ENCODE measurements at places on chromosomes 5 and 9.

- no peak for DNase-seq
Observed at GRCh38 chr5:97021416-97021815, 85.5 kb downstream of the LNPEP start.

GRCh38 chr9:111598733-111599091 lies 735 bp downstream of the PTGR1 start:
- DNase-seq: peak; percentile 20

GRCh38 chr5:92562065-92562464 lies 1019.0 kb downstream of the NR2F1-AS1 start:
- DNase-seq: no peak

DNA sequence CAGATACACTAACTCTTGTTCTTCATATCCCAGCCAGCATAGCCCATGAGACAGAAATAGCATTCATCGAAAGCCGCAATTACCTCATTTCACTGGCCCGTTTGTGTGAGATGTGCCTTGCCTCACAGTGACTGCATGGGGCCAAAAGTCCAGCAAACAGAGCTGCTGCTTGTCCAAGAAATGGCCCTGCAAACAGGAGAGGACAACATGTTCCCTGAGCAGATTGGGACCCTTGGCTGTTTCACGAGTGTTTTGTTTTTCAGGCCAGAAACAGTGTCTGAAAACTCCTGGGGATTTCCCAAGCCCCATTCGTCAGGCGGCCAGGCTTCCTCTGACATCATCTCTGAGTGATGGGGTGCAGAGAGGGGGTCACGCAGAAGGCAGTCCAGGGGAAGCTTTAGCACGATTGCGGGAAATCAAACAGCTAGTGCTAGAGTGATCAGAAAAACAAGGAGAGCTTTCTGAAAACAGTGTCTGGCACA lies 503.6 kb upstream of the PAPPA start:
- DNase-seq: peak; percentile 51

DNA sequence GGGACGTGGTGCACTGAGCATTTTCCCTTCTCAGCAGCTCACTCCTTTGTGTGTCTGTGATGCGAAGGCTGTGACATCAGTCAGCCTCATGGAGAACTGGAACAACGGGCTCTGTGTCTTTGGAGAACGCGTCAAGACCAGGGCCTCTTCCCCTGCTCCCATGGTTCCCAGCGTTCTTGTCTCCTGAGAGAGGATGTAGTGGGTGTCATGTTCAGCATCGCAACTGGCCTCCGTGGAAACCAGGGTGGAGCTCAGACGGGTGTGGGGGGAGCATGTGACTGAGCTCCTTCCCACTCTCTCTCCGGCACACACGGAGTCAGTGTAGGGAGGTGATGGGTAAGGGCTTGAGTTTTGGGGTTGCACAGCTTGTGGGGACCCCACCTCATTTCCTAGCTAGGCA lies 59.7 kb downstream of the TENT4A start:
- no peak for DNase-seq

GRCh38 chr9:7028591-7028990 lies 270.8 kb downstream of the KDM4C start:
- DNase-seq: no peak

- DNase-seq: no peak
Observed at GRCh38 chr5:100519075-100519474, 16.1 kb upstream of the FAM174A start.

DNA sequence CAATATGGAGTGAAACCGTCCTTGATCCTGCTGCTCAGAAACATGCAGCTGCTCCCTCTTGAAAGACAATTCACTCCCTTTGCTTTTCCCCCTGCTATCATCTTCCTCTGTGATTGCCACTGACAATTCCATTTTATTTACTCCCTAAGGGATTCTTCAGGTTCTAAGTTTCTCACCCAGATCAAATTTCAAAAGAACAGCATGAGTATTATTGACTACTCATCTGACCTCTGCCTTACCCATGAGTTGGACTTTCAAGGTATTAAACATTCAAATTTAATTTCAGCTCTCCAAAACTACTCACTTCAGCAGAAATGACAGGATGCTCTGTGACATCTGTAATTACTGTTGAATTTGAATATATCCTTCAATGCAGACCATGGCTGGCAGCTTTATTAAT lies 236.5 kb upstream of the HAPLN1 start:
- no peak for DNase-seq

GRCh38 chr9:90240541-90240940 lies 402.1 kb downstream of the DIRAS2 start:
- no peak for DNase-seq

DNA sequence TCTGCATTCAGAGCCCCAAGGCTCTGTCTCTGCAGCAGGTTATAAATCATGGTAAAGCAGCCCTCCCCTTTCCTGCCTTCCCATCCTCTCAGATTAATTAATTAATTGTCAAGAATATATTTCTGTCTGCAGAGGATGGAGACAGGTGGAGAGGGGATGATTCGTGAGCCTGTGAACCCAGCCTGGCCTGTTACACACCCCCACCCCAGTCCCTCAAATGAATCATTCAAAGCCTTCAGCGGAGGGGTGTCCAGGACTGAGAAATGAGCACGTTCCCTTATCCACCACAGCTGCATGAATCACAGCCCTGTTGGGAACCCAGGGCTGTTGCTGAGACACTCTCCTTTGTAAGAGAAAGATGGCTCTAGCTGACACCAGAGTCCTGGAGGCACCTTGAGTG lies 56.0 kb downstream of the NIPAL4 start:
- DNase-seq: peak; percentile 78

- no peak for DNase-seq
Observed at GRCh38 chr9:97959585-97959984, 21.6 kb upstream of the HEMGN start.

- peak; percentile 0 for DNase-seq
Observed at GRCh38 chr5:62431735-62432620, 19.4 kb downstream of the IPO11 start.

DNA sequence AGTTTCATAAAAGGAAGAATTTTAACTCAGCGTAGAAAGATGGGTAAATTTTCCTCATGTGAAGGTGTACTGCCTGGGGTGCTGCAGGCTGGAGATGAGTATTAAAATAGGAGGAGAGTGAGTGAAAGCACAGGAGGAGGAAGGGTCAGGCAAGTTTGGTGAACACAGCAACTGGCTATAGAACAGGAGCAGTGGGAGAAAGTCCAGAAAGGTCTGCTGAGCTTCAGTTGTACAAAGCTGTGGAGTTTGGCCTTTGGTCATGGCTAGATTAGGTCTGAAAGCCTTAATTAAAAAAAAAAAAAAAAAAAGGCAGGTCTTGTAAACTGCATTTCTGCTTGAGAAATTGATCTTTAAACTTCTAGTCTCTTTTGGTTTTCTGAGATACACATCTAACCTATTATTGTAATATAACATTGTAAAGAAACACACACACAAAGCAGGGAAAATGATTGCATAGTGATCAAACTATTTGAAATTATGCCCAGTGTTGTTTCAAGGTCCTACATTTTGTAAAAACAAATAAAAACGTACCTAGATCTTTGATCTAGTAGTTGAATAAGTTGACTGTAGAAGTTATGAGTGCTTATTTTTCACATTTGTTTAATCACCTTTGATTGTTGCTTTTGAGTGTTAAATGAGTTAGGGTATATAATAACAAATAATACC lies 43.6 kb downstream of the MAP3K1 start:
- no peak for DNase-seq

DNA sequence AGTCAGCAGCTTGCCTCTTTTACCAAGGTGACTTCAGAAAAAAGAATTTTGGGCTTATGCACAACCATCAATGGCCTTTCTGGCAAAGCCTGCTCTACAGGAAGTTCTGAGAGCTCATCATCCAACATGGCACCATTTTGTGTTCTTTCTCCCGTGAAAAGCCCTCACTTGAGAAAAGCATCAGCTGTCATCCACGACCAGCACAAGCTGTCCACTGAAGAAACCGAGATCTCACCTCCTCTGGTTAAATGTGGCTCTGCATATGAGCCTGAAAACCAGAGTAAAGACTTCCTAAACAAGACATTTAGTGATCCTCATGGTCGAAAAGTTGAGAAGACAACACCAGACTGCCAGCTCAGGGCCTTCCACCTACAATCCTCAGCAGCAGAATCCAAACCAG lies 111.2 kb downstream of the SNCAIP start:
- DNase-seq: no peak

- DNase-seq: no peak
Observed at GRCh38 chr5:31730139-31730538, 91.2 kb downstream of the PDZD2 start.

DNA sequence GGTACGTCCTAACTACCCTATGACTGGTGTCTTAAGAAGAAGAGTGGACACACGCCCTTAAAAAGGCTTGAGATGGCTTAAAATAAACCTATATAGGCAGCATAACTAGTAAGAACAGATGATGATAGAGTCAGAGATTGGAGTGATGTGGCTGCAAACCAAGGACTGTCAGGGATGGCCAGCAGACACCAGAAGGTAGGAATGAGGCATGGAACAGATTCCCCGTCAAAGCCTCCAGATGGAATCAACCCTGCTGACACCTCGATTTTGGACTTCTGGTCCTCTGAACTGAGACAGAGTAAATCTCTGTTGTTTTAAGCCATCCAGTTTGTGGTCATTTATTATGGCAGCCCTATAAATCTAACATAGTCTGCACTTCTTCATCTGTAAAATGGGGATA lies 7.4 kb downstream of the TMOD1 start:
- DNase-seq: no peak

DNA sequence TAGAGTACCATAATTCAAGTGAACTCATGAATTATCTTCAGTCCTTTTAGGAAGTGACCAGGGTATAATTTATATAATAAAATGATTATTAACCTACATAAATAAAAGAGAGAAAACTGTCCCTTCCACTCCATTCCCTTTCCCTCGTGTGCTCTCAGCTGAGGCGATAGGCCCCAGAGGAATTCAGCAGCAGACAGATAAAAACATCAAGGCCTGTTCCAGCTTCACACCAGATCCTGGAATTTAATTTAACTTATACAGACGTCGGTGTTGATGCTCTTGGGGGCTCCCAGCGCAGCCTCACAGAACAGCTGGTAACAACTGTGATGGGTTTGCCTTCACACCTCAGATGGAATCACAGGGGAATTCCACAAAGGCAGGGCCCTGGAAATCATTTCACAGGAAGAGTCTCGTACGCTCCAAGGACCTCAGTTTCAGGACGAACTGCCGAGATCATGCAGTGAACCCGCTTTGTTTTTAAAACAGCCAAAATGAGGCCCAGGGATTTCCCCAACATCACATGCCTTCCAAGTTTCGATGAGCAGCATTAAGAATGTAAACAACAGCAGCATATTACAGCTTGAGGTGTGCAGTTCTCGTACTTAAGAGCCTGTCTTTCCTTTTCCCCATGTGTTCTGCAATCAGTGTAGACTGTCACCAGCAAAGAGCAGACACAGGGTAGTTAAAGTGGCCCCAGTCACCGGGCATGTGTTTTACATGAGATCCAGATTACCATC lies 73.6 kb upstream of the ALDH1B1 start:
- no peak for DNase-seq

- no peak for DNase-seq
Observed at GRCh38 chr5:37696190-37697021, 143.4 kb downstream of the GDNF start.

GRCh38 chr9:13174906-13175639 lies 104.4 kb downstream of the MPDZ start:
- DNase-seq: no peak

DNA sequence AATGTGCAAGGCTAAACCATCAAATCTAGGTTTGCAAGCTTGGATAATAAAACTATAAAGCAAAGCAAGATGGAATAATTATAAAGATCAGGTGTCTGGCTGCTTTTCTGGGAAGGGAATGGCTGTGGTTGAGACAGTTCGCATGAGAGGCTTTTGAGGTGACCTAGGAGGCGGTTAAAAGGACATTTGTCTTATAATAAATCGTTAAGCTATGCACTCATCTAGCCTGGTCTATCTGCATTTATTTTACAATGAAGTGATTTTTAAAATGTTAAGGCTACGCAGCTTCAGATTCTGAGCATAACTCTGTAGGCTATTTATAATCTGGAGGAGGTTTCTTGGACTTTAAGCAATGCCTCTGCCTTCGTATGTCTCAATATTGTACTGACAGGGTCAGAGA lies 29.4 kb upstream of the MAN2A1 start:
- DNase-seq: no peak

DNA sequence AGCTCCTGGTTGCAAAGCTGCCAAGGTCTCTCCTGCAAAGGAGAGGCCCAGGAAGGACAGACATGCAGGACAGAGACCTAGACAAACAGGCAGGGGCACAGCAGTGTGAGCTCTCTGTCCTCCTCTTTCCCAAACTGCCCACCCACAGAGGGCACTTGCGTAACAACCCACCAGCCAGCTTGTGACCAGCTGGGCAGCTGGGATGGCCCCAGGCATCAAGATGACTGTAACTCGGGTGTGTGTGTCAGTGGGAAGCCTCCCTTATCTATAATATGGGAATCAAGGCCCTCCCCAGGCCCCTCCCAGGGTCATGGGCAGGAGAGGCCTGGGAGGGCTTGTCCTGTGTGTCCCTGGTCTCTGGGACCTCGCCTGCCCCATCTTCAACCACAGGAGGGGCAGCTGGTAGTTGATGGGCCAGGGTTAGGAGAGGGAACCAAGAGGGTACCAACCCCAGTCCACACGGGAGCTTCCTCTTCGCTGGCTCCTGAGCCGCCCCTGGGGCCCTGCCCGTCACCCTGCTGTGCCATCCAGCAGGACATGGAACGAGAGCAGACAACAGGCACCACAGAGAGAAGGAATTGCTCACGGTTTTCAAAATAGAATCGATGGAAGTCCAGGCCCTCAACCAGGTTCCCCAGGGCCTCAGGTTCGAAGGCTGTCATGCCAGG lies 37.9 kb downstream of the SLC6A7 start:
- no peak for DNase-seq

DNA sequence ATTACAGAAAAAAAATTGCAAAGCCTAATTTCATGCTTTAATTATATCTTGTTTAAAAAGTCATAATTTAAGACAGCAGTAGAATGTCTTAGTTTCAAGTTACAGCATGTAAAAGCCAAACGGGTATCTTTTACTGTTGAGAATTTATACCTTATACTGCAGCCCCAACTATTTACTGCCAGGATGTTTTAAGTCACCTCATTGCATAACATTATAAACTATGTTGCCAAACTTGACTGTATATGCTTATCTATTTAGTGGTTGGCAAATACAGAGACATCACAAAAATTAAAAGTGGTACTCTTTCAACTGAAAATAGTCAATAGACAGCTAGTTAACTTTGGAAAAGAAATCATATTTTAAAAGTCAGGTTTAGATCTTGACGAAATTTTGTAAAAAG lies 119.5 kb downstream of the EDIL3 start:
- no peak for DNase-seq

DNA sequence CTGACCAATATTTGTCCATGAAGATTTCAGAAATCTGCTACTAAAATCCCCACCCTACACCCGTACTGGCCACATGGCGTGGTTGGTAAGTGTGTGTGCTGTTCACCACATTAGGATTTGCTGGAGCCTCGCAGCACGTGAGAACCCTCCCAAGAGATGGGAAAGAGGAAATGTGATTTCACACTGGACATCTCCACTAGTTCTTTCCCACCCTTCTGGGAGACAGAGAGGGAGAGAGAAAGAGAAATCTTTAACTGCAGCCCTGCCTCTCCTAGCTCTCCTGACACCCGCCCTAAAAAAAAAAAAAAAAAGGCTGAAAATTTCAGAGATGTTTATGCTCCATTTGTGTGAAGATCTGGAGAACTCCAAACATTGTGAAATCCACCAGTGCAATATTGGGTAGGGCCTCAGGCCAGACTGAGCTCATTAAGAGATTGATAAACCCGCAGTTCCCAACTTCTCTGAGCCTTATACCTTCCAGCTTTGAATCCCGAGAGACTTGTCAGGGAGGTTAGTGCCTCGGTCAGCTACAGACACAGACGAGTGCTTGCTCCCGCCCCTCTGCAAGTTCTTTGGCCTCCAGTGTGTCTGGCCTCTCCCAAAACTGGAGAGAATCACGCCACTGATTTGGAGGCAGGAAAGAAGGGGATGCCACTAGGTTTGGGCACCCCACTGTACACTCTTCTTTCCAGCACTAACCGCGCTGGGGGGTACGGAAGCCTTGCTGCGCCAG lies 1.9 kb downstream of the SPRY4 start:
- peak; percentile 67 for DNase-seq

All from GM04504 (cell line).